ENCODE measurements at places on chromosomes 13 and 19. TPM values are rescaled to one million over a fixed set of nuclear protein-coding genes. Genes with fewer than 3 reads are reported as not detected.

The C5AR1 gene
- not detected for total RNA-seq

The F10 gene
- total RNA-seq: not detected

The PGLYRP2 gene
- not detected for total RNA-seq

The TYROBP gene
- total RNA-seq: not detected

The CBLC gene
- total RNA-seq: not detected

DNA sequence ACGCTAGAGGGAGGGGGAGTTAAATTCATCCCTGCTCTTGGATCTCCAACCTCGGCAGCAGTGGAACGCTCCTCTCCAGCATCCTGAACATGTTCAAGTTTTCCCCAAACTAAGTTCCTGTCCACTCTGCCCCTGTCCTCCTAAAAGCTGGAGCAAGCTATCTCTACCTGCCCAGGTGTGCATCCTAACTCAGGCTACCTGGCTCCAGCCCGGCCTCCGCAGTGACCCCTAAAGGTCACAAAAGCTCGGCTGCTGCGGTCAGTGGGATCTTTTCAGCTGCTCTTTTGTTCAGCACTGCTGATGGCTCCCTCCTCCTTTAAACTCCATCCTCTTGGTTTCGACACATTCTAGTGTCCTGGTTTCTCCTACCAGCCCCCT is 1.4 kb downstream of the DCUN1D2 start:
- no peak for DNase-seq

- DNase-seq: no peak
Measured at GRCh38 chr13:41577436-41577835, 120.1 kb downstream of the RGCC start.

DNA sequence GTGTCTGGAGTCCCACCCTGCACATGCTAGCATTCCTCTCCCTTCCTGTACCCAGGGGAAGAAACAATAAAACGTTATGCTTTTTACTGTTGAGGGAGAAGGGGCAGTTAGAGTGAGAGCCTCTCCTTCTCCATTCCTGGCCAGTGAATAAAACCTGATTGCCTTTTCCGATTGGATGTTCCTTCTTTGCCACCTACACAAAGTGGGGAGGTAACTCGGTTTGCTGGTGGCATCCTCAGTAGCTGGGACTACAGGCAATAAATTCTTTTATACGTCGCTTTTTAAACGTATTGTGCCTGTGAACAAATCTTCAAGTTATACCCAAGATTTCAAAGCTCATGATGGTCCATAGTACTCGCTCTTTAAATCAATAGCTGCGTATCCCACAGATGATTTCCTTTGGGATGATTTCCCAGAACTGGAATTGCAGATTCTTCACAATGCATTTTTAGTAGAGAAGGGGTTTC is 660 bp upstream of the MVB12A start:
- no peak for DNase-seq

- DNase-seq: peak; percentile 42
Measured at GRCh38 chr19:17103177-17103576, 27.6 kb downstream of the MYO9B start.

DNA sequence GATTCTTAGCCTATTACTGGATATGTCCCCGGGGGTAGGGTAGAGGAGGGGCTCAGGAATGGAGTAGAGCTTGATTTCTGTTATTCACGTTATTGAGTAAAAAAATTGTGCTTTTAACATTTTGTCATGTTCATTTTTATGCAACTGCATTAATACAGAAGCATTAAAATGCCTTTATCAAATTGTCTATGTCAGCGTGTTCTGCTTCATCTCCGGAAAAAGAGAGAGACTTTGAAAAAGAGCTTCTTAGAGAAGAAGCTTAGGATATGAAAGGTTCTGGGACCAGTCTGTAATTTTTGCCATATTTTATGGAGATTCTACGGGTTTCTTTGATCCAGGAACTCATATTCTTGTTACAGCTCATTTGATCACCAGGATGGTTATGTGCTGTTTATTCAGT is 82.0 kb downstream of the SLC10A2 start:
- no peak for DNase-seq

DNA sequence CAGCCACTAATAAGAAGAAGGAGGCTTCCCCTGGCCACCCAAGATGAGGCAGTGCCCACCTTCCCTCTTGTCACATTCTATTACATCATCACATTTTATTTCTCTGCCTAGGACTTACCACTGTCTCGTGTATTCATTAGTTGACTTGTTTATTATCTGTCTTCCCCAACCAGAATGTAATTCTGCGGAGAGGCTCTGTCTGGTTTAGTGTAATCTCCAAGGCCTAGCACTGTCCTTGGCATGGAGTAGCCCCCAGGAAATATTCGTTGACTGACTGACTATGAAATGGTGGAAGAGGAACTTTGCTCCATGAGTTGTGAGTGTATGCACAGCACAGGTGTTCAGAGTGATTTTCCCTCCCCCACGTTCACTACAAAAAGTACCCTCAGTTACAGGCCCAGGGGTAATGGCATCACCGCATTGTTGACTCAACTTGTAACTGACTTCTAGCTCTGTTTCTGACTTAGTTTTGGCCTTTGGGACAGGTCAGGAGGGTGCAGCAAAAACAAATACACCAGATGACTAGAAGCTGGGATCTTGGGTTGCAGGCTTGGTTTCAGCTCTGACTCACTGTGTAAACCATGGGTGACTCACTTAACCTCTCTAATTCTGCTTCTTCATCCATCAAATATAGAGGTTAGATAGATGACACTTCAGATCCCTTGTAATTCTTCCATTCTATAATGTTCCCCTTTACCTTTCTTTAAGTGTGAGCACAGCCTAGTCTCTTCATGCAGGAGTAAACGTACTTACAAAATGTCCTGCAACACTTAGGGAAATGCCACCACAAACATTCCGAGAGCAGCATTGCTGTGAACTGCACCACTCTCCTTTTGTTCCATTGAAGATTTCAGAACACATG is 229.7 kb downstream of the KCNRG start:
- DNase-seq: peak; percentile 90

DNA sequence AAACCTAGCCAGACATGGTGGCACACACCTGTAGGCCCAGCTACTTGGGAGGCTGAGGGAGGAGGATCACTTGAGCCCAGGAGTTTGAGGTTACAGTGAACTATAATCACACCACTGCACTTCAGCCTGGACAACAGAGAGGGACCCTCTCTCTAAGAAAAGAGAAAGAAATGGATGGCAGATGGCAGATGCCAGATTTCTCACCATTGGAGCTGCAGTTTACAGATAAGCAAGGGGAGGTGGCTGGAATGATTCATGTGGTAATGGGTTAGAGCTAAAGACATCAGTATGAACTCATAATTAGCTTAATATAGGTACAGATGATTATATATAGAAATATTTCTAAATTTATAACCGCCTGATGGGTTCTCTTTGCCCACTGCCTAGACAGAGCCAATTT is 80.1 kb upstream of the IPO5 start:
- DNase-seq: no peak

DNA sequence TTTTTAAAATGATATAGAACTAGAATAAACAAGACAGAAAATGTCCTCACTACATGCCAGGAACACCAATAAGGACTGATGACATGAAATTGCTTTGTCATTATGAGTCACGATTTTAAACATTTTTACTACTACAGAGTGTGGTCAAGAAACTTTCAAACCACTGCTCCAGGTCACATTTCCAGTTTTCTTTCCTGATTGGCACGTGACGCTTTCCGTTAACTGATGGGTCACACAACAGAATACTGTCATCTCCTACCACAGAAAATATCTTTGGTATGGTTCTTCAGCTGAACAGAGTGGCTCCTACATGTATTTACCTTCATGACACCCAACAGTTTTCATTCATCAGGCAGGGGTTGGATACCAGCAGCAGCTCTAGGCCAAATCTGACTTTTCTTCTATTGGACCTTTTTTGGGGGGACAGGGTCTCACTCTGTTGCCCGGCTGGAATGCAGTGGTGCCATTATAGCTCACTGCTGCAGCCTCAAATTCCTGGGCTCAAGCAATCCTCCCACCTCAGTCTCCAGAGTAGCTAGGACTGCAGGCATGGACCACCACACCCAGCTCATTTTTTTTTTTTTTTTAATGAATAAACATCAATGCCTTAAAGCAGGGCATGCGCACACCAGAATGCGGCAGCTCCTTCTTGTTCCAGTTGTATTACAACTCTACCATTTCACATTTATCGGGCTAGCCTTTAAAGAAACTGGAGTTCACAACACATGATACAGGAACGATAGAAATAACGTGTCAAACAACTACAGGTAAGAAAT is 147.4 kb downstream of the RNF17 start:
- no peak for DNase-seq
